ENCODE measurements at places on chromosomes 7 and 10. TPM values are rescaled to one million over a fixed set of nuclear protein-coding genes. Genes with fewer than 3 reads are reported as not detected.
A peak's percentile ranks its signal among the peaks of the same experiment; 100 is the strongest.

C10orf71 gene
- 0.25 TPM for total RNA-seq

STEAP1B gene
- not detected for total RNA-seq

- H3K27ac ChIP-seq: no peak overlapping the region
- H3K36me3 ChIP-seq: no peaks in the 10 kb centered on the region
- H3K4me1 ChIP-seq: no peaks in the 10 kb centered on the region
- H3K27me3 ChIP-seq: no peaks in the 10 kb centered on the region
- H3K4me3 ChIP-seq: no peak overlapping the region
- DNase-seq: no peak
Observed at GRCh38 chr10:49034925-49035324, 80.4 kb downstream of the VSTM4 start.

DNA sequence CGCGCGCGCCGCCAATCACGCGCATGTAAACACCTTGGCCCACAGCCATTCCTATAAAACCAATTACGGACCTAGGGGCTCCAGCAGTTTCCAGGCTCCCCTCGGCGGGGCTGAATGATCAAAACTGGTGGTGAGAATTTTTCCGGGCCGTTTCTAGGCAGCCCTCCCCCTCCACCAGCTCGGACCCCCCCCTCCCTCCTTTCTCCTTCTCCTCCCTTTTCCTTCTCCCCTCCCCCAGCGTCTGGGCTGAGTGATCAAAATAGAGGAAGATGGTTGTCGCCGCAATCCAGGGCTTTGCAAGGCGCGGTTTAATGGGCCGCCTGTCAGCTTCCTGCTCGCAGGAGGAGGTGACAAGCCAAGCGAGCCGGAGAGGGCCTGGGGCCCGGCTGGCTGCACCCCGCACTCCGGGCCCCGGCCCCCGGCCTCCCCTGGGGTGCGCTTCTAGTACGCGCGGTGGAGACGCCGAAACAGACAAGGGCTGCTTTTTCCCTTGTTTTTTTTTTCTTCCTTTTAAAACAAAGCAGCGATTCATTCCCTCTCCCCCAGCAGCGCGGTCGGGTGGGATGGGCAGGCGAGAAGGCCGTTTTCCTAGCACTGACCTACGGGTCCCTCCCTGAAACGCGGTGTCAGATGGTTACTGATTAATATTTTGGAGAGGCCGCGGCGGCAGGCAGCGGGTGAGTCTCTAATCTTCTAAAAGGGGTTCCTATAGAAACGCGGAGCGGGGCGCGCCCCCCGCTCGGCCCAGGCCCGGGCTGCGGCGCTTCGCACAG is 528 bp upstream of the TNRC18 start:
- H3K4me1 ChIP-seq: no peaks in the 10 kb centered on the region
- H3K27ac ChIP-seq: peak overlapping the region; percentile 89
- DNase-seq: peak; percentile 93
- H3K36me3 ChIP-seq: no peaks in the 10 kb centered on the region

DNA sequence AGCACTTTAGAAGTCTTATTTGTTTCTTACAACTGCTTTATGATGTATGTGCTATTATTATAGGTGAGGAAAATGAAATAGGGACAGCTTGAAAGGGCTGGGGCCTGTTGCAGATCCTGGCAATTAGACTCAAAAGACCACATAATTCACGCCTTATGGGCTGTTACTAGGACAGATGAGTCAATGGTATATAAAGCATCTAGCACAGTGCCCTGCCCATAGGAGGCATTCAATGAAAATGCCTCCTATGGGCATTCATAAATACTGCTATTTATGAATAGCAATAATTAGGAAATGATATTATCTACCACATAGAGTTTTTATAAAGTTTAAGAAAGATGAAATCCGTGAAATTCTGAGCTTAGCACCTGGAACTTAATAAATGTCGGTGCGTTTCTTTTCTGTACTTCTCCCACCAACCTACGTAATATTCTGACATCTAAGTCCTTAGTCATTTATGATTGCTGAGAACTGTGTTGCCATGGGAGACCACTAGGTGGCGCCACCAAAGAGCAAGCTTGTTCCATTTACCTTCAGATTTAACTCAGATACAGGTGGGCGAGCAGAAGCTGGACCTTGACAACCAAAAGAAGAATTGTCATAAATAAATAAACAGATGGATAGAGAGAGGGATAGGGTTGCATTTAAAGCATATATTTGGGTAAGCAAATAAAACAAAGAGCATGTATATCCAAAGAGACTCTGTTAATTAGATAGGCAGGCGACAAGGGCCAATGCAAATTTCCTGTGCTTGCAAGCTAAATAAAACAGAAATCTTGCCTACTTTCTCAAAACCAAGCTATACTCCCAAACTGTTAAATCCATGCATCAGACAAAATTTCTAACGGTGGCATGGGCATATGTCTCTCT is 699.9 kb downstream of the INHBA start:
- no peak overlapping the region for H3K4me3 ChIP-seq
- H3K4me1 ChIP-seq: no peaks in the 10 kb centered on the region
- DNase-seq: no peak
- no peaks in the 10 kb centered on the region for H3K36me3 ChIP-seq

All from pancreas (tissue), 10 donors.